ENCODE measurements at places on chromosomes 7 and 10. TPM values are rescaled to one million over a fixed set of nuclear protein-coding genes. Genes with fewer than 3 reads are reported as not detected.

DNA sequence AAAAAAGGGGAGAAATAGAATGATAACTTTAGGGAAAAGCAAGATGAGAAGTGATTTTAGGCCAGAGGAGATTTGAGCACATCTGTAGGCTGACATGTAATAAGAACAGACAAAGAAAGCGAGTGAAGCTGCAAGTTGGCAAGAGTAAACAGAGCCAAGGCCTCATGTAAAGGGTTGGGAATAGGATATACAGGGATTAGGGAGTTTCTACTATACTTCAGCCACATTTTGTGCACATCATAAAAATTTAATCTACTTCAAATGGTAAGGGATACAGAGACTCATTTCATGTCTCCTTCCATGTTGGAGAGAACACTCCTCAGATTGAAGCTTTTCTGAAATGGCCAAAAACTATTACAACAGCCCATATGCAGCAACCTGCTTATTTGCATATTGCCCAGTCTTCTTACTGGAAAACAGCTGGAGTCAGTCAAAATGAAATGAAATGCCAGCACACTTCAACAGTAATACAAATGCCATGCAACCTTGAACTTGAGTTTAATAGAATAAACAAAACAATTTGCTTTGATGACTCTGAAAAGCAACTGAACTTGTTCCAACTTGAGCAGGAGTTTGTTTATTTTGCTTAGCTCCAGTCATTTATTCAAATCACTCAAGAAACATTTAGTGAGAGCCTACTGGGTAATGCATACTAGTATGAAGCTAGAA, 49.9 kb downstream of the NRCAM start:
- no peak for DNase-seq

DNA sequence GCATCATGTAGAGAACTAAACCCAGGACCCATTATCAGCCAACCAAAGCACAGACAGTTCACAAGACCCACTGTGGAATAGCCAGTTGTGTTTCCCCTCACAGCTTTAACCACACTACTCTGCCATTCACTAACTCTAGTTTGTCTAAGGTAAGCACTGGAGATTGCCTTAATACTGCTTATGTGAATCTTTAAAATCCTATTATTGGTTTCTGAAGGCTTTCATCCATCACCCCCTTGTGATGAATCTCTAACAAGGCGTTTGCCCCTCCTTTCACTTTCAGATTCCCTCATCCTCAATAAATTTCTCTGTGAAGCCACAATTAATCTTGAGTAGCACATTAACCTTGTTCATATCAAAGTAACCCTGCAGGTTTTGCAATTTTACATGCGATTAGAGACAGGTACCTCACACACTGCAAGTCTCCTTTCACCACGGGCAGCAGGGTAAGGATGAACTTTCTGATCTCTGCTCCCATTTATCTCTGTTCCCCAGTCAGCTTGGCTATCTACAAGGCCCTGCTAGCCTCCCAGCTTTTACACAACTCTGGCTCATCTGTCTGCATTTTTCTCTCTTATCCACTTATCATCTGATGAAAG, 785.6 kb downstream of the REEP3 start:
- no peak for DNase-seq

DNA sequence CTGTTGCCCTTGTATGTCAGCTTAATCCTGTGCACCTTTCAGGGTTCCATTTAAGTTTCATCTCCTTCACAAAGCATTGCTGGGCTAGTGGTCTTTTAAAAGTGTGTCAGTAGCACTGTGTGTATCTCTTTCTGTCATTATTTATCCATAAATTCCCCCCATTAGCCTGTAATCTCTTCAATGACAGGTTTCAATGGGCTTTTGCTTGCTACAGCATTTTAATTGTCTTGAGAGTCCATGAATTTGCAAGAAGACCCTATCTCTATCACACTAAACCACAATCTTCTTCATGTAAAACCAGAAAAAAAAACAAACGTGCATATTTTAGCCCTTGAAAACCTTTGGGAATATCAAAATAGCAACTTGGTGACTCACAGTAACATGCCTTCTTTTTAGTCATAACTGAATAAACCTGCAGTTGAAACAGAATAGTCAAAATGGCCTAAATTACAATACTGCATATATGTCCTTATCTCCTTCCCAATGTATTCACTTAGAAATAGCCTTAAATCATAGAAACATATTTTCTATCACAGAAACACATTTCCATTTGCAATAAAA, 118.6 kb downstream of the PON1 start:
- DNase-seq, result no peak

DNA sequence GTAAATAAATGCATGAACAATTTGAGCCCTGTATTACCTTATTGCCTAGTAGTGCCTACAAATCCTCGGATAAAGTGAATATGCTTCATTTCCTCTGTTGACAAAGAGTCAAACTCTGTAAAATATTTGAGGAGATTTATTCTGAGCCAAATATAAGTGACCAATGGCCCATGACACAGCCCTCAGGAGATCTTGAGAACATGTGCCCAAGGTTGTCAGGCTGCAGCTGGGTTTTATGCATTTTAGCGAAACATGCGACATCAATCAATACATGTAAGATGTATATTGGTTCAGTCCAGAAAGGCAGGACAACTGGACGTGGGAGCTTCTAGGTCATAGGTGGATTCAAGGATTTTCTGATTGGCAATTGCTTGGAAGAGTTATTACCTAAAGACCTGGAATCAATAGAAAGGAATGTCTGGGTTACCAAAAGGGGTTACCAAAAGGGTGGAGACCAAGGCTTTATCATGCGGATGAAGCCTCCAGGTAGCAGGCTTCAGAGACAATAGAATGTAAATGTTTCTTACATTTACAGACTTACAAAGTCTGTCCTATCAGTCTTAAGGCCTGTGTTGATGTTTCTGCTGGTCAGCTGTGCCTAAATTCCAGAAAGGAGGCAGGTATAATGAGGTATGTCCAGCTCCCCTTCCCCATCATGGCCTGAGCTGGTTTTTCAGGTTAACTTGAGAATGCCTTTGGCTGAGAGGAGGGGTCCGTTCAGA, 220.1 kb upstream of the FZD1 start:
- DNase-seq, result no peak

GRCh38 chr7:150382123-150382843, 3.2 kb downstream of the ZNF775 start:
- no peak for DNase-seq

DNA sequence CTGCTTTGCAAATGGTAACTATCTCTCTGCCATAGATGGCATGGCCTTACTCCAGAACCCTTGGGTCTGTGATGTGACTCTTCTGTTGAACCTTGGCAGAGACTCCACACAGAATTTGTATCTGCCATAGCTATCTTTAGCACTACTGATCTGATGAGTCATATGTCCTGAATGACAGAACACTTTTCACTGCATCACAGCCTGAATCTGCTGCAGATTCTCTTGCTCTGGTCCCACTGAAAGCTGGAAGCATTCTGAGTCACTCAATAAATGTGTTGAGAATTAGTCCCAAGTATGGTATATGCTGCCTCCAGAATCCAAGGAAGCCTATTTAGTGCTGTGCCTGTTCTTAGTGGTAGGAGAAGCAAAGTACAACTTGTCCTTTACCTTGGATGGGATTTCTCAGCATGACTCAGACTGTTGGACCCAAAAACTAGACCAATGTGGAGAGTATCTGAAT, 39.5 kb upstream of the ANKRD1 start:
- DNase-seq, result peak; percentile 77

Gene H2BK1
- polyA plus RNA-seq, result not detected

Gene CALML5
- polyA plus RNA-seq, result not detected

Gene UPK3BL2
- polyA plus RNA-seq, result 6.1 TPM

Gene SGPL1
- 22.0 TPM for polyA plus RNA-seq

Gene LRRN3
- polyA plus RNA-seq, result 12.7 TPM

Gene OR2A42
- polyA plus RNA-seq, result 0.02 TPM

Gene MKX
- 68.1 TPM for polyA plus RNA-seq

Gene SCIN
- 0.17 TPM for polyA plus RNA-seq

All from BJ (cell line).